ENCODE measurements at places on chromosomes 12 and 14.

DNA sequence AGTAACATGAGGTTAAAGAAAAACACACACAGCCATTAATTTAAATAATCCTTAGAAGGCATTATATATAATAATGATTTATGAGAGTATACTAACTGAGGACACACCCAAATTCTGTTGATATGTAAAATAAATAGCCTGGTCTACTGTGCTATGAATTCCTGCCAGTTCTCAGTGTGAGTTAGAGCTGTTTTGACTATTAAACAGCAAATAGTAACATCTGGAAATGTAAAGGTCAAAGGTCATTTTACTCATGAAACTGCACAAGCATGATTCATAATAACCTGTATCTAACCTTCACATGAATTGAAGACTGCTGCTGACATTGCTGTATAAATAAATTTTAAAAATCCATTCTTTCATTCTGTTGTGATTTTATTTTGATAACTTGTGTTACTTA lies 966.7 kb downstream of the SLC6A15 start:
- H3K4me1 ChIP-seq: no peaks in the 10 kb centered on the region
- no peaks in the 10 kb centered on the region for H3K27me3 ChIP-seq
- H3K4me3 ChIP-seq: no peak overlapping the region
- DNase-seq: no peak

DNA sequence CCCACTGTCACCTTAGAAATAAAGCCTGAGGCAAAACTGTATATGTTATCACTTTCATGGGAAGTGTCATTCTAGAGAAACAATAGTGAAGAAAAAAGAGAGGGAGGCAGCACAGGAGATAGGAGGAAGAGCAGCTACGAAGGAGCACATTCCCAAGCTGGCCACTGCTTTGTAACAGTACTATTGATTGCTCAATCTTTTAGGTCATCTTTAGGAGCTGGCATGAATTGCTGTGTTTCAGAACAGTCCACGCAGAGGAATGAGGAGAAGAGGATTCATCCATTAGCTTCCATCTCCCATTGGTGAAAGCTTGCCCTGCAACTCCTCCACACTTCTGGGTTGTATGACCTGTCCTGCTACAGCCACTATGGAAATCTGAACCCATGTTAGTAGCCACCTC lies 372.5 kb upstream of the DDHD1 start:
- H3K4me3 ChIP-seq: no peak overlapping the region
- H3K27ac ChIP-seq: no peak overlapping the region
- H3K36me3 ChIP-seq: no peaks in the 10 kb centered on the region

DNA sequence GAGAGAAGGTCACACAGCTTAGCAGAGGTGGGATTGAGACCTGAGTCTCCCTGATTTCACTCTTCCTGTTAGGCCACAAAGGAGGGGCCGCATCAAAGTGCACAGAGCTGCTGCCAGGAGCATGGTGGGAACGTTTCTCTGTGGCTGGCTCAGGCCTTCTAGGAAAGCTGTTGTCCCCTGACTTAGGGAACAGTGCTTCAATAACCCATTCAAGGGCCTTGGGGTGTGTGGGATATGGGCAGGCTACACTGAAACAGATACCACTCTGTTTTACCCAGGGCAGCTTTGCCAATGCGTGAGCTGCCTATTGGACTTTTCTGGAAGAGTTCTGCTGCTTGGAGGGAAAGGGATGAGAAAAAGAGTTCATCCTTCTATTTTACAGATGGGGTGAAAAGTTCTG lies 110.0 kb downstream of the ADCK1 start:
- no peak for DNase-seq
- no peaks in the 10 kb centered on the region for H3K36me3 ChIP-seq
- H3K27me3 ChIP-seq: no peaks in the 10 kb centered on the region

GRCh38 chr12:5907807-5908206 lies 37.3 kb downstream of the ANO2 start:
- H3K27ac ChIP-seq: no peak overlapping the region
- H3K4me1 ChIP-seq: no peaks in the 10 kb centered on the region
- H3K4me3 ChIP-seq: no peak overlapping the region

DNA sequence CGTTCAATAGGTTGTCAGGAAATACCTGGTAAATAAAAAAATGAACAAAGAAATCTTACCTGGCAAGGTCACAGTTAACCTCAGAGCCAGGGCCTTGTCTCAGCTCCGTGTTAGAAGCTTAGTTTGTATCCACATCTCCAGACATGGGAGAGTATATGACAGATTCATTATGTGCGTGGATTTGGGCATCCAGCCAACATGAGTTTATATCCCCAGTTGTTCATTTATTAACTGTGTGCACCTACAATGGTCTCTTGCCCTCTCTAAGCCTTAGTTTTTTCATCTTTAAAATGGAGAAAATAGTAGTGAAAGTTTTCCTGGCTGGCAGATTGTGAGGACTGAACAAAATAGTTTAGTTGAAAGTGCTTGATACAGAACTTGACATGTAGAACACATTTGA lies 437.8 kb downstream of the NPAS3 start:
- H3K27ac ChIP-seq: no peak overlapping the region
- H3K36me3 ChIP-seq: no peaks in the 10 kb centered on the region
- H3K4me3 ChIP-seq: no peak overlapping the region
- no peak for DNase-seq
- no peaks in the 10 kb centered on the region for H3K27me3 ChIP-seq

GRCh38 chr12:10739157-10740118 lies 16.3 kb upstream of the YBX3 start:
- no peak overlapping the region for H3K27ac ChIP-seq
- H3K36me3 ChIP-seq: no peaks in the 10 kb centered on the region
- DNase-seq: no peak
- H3K4me1 ChIP-seq: no peaks in the 10 kb centered on the region
- H3K27me3 ChIP-seq: no peaks in the 10 kb centered on the region

DNA sequence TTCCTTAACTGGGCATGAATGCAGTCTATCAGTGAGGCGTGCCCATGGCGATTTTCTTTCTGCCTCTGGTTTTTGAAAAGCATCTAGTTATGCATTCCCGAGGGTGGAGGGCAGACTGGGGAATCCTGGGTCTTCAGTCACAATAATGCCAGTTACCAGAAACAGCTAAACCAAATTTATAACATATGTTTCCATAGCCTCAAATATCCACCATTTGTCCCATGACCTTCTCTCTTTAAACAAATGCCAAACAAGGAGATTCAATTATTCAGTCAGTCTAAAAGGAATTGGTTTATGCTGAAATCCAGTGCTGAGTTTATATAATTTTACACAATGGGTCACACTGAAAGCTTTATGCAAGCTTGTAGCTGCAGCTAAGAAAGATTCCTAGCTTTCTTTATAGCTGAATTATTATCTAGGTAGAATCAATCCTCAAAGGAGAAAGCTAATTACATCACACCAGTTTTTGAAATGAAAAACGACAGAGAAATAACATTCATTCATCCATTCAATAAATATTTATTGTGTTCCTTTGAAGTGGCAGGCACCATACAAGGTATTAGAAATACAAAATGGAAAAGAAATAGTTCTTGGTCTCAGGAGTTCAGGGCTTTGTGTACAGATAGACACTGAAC lies 131.3 kb upstream of the RAP1B start:
- H3K27ac ChIP-seq: no peak overlapping the region
- no peak for DNase-seq
- H3K27me3 ChIP-seq: no peaks in the 10 kb centered on the region
- H3K36me3 ChIP-seq: no peaks in the 10 kb centered on the region
- H3K4me1 ChIP-seq: peaks cover 8% of the 10 kb centered on the region
- no peak overlapping the region for H3K4me3 ChIP-seq

- peak overlapping the region; percentile 40 for H3K4me3 ChIP-seq
- H3K27ac ChIP-seq: no peak overlapping the region
- DNase-seq: no peak
- H3K4me1 ChIP-seq: no peaks in the 10 kb centered on the region
- no peaks in the 10 kb centered on the region for H3K36me3 ChIP-seq
These were observed 10.8 kb downstream of the GALNT9 start for GRCh38 chr12:132318618-132319033.

DNA sequence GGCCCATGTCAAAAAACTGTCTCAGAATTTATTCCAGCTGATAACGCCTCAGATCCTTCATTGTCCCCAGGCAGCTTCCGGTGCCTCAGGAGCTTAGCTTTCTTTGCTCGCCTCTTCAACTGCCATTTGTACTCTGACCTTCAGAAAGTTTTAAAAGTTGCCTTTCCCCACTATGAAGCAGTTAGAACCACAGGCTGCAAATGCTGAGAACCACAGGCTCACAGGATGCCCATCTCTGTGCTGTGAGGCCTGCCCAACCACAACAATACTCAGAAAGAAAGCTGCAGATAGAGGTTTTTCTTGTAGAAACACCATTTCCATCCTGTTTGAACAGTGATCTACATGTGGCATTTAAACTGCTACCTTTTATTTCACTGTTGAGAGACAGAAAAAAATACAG lies 131.1 kb downstream of the PRKCH start:
- DNase-seq: no peak
- no peaks in the 10 kb centered on the region for H3K27me3 ChIP-seq
- no peaks in the 10 kb centered on the region for H3K4me1 ChIP-seq
- H3K27ac ChIP-seq: no peak overlapping the region
- no peak overlapping the region for H3K4me3 ChIP-seq

- DNase-seq: no peak
- no peaks in the 10 kb centered on the region for H3K4me1 ChIP-seq
- H3K4me3 ChIP-seq: no peak overlapping the region
- H3K27ac ChIP-seq: no peak overlapping the region
These were observed 4.7 kb upstream of the PLD4 start for GRCh38 chr14:104919993-104920315.

- peaks cover 37% of the 10 kb centered on the region for H3K36me3 ChIP-seq
- no peak for DNase-seq
- peak overlapping the region; percentile 90 for H3K4me3 ChIP-seq
- H3K27me3 ChIP-seq: no peaks in the 10 kb centered on the region
- no peaks in the 10 kb centered on the region for H3K4me1 ChIP-seq
- no peak overlapping the region for H3K27ac ChIP-seq
These were observed 743 bp downstream of the NDUFA12 start for GRCh38 chr12:95002754-95003153.

- H3K4me3 ChIP-seq: no peak overlapping the region
- H3K27ac ChIP-seq: no peak overlapping the region
- no peaks in the 10 kb centered on the region for H3K4me1 ChIP-seq
- H3K27me3 ChIP-seq: no peaks in the 10 kb centered on the region
These were observed 88.2 kb upstream of the CNOT2 start for GRCh38 chr12:70154960-70155589.

Data from neuronal stem cell (in vitro differentiated cells).